ENCODE measurements at places on chromosomes 1 and 21. TPM values are rescaled to one million over a fixed set of nuclear protein-coding genes. Genes with fewer than 3 reads are reported as not detected.

THEM5 gene
- not detected for total RNA-seq

LCA5L gene
- total RNA-seq, result 1.7 TPM

C1orf116 gene
- total RNA-seq, result 106 TPM

MROH9 gene
- not detected for total RNA-seq

CLDN17 gene
- total RNA-seq, result not detected

TMPRSS3 gene
- total RNA-seq, result 10.3 TPM

INSRR gene
- total RNA-seq, result not detected

C1orf53 gene
- 14.2 TPM for total RNA-seq
